ENCODE measurements at places on chromosomes 4 and X.

GRCh38 chr4:76581077-76581962 is 146.3 kb downstream of the SHROOM3 start:
- no peak for DNase-seq

- no peak for DNase-seq
These were observed 234.8 kb downstream of the SCFD2 start for GRCh38 chr4:53130896-53131561.

DNA sequence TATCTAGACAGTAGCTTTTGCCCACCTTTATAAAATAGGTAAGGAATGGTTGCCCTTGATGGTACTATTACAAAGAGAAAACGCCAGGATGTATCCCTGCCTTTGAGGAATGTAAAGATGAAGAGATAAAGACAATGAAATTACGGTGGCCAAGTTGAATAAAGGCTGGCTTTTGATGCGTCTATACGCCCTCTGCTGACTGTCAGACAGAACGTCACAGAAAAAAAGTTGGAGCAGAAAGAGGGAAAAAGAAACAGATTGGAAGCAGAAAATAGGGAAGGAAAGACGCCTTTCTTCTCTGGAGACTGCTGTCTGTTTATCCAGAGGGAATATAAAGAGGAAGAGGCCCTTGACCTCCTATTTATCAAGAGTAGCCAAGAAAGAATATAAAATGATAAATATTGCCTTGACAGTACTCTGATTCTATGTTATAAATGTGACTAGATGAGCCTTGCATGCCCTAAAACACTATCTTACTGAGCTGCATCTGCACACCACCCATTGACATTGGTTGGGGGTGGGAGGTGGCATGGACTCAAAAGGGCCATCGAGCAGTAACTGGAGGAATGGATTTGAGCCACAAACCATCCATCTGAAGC is 30.6 kb downstream of the PCDH19 start:
- DNase-seq: no peak

DNA sequence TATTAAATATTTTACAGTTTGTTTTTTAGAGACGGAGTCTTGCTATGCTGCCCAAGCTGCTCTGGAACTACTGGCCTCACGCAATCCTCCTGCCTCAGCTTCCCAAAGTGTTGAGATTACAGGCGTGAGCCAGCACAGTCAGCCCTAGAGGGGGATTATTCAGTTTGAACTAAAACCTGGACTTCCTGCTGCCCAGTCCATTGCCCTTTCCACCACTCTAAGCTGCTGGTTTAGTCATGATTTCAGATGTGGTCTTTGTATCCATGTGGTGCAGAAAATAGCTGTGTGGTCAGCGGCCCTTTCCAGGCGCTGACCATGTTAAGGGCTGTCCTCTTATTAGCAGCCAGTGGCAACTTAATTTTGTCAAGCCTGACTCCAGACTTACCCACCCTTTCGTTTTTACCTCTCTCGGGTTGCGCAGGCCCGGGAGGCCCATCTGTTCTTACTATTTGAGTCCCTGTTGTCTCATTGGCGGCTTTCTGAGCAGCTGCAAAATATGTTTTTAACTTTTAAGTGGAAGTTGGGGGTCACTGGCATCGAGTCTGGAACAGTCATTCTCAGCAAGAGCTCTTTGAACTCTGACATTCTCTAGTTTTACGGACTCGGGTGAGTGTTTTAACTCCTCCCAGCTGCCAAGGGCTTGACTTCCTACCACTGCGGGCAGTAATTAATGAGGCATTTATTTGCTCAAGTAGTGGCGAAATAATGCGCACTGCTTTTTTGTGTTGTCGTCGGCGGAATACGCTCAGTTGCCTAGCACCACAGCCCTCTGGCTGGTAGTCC is 773 bp upstream of the VMA21 start:
- DNase-seq: peak; percentile 77

DNA sequence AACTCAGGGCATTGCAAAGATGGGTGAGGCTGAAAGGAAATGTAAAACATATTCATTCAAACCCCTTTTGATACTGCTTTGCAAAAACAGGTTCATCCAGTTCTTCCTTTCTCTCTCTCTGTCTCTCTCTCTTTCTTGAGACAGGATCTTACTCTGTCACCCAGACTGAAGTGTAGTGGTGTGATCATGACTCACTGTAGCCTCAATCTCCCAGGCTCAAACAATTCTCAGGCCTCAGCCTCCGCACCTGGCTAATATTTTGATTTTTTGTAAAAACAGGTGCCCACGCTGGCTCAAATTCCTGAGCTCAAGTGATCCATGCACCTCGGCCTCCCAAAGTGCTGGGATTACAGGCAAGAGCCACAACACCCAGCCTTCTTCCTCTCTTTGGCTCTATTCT is 15.6 kb upstream of the DCHS2 start:
- no peak for DNase-seq

DNA sequence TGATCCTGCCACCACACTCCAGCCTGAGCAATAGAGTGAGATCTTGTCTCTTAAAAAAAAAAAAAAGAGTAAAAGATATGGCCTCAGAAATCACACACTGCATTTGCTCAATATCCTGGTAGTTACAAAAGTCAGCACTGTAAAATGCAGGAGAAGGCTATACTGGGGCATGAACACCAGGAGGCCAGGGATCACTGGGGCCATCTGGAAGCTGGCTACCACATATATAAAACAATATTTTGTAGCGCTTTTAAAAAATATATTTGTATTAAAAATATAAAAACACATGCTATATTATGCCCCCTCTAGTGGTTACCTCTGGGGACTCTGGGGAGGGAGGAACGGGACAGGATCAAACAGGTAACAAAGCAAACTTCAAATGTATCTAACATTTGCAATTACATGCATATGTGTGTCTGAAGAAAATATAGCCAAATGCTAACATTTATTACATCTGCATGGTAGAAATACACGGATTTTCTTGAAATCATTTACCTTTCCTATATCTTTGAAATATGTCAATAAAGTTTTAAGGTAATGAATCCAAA is 4.0 kb downstream of the C4orf46 start:
- DNase-seq: no peak

GRCh38 chr4:100989401-100989800 is 357.9 kb downstream of the PPP3CA start:
- no peak for DNase-seq

DNA sequence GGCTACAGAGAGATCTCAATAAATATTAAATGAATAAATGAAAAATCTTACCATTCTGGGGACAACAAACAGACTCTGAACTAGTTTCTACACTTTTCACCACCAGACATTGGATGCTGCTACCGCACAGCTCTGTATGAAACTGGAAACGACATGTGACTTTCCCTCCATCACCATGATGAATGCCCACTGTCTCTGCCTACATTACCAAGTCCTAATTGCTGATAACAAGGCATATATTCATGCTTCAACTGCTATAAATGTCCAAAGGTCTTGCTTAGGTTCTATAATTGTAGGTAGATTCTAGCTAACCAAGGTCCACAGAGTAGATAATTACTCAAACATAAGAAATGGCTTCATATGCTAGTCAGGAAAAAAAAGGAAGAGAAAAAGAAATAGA is 399.4 kb upstream of the ADGRL3 start:
- no peak for DNase-seq

DNA sequence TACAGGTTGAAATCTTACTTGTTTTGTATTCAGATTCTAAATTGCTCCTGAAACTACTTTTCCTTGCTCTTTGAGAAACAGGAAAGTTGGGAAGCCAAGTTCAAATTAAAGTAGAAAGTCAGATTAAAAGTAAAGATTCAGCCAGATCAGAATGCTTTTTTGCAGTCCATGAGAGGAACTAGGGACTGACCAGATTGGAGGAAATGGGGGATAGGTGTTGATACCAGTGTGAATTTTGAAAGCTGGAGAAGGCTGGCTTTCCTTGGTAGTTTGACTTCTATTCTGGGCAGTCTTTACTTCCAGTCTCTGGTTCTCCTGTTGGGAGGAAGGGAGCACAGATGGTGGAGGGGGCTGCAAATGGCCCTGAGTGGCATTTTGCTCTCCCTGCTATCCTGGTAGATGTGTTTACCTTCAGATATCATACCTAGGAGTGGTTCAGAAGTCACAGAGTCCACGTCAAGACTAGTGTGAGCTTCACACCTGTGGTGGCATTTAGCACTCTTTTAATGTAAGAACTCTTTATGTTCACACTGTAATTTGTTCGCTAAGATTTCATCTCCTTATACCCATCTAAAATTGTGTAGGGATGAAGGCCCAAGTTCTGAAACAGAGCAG is 68.8 kb downstream of the FNIP2 start:
- no peak for DNase-seq

DNA sequence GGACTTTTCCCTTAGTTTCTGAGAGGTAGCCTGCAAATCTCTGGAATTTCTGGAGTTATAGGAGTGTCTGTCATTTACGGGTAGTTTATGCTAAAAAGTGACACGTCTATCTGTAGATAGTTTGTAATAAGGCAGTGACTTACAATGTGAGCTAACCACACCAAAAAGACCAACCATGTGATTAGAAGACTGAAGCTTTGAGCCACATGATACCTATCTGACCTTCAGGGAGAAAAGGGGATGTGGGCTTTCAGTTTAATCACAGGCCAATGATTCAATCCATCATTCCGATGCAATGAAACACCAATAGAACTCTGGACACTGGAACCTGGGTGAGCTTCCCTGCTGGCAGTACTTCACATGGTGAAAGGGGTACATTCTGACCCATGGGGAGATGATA is 254.6 kb upstream of the GK2 start:
- no peak for DNase-seq

DNA sequence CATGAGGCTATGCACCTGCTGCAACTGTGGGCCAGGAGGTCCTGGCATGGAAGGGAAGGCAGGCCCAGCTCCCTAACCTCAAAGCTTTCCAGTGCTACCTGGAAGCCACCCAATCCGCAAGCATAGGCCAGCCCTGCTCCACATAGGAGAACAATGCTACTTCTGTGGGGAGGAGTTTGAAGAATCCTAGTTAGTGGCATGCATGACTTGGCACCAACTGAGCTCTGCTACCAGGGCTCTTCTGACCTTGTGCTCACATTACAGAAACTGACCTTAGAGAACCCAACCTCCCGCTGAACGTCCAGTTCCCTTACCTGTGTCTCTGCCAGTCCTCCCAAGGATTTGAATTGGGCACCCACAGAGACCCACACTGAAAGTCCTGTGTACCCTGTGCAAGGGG is 58.8 kb downstream of the USP46 start:
- DNase-seq: no peak

- no peak for DNase-seq
These were observed 63.4 kb downstream of the GALNTL6 start for GRCh38 chr4:171876636-171877035.

DNA sequence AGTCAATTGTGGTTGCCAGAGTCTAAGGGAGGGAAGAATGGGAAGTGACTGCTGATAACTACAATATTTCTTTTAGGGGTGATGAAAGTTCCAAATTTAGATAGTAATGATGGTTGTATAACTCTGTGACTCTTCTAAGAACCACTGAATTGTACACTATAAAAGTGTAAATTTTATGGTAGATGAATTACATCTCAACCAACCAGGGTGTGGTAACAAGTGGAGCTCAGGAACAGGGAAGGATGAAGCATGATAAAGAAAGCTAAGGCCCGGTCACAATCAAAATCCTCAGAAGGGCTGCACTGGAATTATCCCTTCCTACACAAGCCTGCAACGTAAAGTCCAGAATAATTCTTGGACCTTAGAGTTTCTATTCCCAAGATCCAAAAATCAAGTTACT is 143.2 kb downstream of the PPARGC1A start:
- DNase-seq: no peak

DNA sequence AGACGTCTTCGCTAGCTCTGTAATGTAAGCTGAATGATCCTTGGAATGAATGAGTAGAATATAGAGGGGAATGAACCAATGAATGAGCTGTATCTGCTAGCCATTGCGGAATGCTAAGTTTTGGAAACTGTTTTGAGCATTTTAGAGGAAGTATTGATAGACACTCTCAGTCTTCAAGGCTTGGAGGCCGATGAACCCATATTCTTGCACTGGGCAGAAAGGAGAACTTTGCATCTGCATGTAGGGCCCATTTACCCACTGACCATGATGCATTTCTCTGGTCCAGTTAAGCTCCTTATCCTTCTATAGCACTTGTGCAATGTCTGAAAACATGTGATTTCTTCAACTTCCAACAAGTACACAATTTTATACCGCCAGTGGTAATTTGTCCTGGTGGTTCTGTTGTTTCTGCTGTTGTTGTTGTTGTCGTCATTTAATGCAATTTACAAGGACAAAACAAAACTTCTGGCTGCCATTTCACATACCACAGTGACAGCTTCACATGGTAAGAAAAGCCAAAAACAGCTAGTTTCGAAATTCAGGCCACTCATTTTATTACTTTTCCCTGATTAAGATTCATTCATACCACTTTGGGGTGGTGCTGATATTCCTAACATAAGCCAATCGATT is 85.0 kb upstream of the MTM1 start:
- DNase-seq: no peak

DNA sequence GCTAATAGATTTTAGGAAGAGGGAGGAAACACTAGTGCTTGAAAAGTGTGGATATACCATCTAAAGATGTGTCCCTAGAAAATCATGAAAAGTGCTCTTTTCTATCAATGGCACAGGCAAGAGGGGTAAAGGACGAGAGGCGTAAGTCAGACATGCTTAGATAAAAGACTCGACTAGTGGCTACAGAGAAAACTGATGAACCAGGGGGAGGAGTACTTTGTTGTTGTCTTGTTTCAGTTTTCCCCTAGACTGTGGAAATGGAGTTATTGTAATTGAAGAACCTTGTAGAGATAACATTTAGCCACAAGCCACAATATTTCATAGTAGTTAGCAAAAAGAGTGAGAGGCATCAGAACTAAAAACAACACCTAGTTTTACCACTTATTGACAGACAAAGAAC is 21.4 kb downstream of the GALNTL6 start:
- DNase-seq: no peak

DNA sequence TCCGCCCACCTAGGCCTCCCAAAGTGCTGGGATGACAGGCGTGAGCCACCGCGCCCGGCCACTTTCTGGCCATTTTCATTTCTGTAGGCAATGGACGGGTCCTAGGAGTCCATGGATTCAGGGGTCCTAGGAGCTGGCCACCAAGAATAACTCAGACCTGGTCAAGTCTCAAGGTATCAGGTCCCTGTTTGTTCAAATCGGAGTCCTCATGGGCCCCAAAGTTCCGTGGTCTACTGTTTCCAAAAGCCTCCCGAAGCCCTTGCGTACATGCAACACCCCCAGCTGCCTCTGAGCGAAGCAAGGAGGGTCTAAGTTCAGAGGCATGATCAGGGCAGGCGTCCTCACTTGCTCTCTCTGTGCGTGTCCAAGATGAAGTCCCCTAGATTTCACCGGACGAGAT is 30.1 kb downstream of the P2RY8 start:
- DNase-seq: no peak
